ENCODE measurements at places on chromosomes 4 and X.

DNA sequence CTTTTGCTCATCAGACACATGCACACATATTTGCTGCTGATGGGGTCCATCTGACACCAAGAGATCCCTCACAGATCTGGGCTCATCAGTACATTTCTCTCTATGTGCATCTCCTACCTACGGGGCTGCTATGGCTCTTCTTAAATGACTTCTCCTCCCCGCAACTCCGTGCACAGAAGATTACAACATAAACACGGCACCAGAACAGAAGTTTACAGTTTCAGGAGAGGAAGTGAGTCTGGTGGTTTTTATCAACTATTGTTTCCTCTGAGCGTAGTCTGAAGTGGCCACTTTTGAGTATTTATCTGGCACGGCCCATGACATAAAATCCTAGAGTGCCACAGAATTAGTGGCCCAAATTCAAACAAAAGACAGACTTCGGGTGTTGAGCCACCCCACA lies 263.8 kb downstream of the PRDM5 start:
- DNase-seq = no peak

DNA sequence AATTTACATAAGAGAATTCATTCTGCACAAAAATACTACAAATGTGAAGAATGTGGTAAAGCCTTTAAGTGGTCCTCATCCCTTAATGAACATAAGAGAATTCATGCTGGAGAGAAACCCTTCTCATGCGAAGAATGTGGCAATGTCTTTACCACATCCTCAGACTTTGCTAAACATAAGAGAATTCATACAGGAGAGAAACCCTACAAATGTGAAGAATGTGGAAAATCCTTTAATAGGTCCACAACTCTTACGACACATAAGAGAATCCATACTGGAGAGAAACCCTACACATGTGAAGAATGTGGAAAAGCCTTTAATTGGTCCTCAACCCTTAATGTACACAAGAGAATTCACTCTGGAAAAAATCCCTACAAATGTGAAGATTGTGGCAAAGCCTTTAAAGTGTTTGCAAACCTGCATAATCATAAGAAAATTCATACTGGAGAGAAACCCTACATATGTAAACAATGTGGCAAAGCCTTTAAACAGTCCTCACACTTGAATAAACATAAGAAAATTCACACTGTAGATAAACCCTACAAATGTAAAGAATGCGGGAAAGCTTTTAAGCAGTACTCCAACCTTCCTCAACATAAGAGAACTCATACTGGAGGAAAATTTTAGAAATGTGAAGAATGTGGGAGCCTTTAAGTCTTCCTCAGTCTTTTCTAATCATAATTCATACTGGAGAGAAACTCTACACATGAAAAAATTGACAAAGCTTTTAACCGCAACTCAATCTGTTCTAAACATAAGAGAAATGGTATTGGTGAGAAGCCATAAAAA lies 37.4 kb downstream of the ZNF718 start:
- DNase-seq = no peak

- DNase-seq = no peak
These were observed 70.2 kb downstream of the GC start for GRCh38 chr4:71713611-71714203.

DNA sequence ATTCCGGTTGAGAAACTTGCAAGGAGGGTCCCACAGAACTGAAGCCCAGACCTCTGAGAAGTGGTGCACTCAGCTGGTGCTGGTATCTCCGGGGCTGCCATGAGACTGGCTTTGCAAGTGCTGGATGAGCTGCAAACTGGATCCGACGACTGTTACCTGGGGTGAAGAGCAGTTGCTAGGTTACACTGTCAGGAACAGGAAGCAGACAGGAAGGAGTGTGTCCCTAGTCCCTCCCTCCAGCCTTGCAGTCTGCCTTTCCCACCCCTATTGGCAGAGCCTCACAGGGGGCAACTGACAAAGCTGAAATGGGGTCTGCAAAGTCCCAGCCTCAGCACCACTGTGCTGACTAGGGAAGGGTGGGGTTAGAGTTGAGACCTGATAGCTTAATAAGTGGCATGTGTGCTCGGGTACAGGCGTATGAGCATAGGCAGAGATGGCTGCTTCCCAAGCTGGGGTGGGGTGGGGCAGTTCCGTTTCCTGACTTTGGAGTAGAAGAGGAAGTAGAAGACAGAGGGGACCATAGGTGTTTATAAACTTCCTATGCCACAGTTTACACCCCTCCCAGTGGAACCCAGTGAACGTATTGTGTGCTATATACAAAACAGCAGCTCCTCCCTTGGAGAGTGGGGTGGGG lies 18.0 kb downstream of the PPEF1 start:
- no peak for DNase-seq

DNA sequence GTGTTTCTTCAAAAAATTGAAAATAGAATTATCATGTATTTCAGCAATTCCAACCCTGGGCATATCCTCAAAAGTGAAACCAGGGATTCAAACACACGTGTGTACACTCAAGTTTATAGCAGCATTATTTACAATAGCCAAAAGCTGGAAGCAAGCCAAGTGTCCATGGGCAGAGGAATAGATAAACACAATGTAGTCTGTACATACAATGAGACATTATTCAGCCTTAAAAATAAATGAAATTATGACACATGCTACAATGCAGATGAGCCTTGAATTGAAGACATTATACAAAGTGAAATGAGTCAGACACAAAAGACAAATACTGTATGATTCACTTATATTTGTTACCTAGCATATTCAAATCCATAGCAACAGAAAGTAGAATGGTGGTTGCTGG lies 853.4 kb downstream of the STIM2 start:
- DNase-seq = no peak

- no peak for DNase-seq
These were observed 30.1 kb upstream of the UGT2B17 start for GRCh38 chr4:68606240-68606639.

DNA sequence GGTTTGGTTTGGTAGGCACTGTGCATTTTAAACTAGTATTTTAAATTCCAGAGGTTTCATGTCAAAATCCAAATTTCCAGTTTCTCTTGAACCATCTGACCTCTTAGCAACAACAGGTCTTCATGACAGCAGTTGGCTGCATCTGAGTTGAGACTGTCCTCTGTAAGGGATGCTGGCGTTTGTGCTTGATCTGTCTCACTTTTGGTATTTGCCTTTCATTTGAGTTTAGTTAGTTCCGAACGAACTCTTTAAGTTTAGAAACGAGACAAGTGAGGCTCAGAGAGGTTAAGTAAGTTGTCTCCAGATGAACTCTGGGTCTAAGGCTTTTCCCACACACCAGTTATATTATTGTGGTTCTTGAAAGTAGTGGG lies 29.1 kb downstream of the SPARCL1 start:
- no peak for DNase-seq

Measured in T-helper 9 cell (primary cell).